ENCODE measurements at places on chromosomes 11 and 22.

GRCh38 chr22:30170129-30170528, 76.4 kb downstream of the LIF start:
- peak; percentile 44 for DNase-seq

- no peak for DNase-seq
Observed at GRCh38 chr11:65502555-65503367, 3.9 kb downstream of the MALAT1 start.

GRCh38 chr11:35955636-35956035, 11.8 kb downstream of the LDLRAD3 start:
- DNase-seq: no peak

DNA sequence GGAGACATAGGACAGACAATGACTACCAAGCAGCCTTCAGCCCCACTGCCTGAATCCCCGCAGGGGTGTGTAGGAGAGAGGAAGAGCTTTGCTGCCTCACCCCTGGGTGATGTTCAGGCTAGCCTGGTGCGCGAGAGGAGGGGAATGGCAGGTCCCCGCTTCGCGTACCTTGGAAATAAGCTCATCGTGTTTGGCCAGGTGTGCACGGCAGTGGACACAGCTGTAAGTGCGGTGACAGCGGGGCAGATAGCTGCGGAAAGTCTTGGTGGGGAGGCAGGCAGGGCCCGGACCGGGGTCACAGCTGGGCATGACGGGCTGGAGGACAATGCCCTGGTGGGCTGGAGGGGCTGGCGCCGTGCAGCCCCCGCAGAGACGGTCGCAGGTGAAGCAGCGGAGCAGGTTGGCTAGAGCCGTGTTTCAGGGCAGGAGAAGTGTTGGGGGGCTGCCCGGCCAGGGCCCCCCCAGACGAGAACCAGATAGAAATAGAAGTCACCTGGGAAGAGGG, 2.9 kb downstream of the YPEL4 start:
- DNase-seq: no peak

GRCh38 chr22:50236731-50237409, 8.0 kb downstream of the TUBGCP6 start:
- no peak for DNase-seq

DNA sequence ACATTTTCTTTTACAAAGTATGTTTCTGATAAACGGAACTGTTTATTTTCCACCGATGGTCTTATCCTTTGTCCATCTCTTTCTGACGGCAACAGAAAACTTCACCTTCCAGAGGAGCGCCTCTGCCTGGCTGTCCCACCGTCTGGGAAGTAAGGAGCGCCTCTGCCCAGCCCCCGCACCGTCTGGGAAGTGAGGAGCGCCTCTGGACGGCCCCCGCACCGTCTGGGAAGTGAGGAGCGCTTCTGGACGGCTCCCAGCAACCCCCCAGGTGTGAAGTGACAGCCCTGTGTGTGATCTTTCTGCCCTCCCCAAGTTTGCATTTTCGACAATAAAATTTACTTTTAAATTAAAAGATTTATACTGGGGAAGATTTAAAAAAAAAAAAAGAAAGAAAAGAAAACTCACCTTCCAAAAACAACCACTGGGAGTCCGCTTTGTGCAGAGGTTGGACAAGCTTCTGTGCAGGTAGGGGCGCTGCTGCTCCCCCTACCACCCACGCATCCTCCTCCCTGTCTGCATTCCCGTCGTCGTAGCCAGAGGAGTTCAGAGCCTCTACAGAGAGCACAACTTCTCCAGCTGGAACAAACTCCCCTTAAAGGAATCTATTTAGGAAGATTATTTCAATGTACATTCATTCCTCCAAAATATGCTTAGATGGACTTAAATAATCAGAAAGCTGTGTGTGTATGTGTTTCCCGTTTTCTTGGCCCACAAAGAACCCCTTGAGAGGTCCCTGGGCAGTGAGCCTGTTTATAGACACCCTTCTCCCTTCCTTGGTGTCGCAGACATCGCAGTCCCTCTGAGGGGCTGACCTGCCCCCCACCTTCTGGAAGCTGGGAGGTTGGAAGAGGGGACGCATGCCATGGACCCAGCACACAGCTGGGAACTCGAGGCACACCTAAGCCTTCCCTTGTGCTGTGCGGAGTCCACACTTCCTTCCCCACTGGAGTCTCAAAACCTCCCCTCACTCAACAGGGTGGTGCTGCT, 849 bp upstream of the APOBEC3B start:
- DNase-seq: peak; percentile 34

GRCh38 chr11:17735818-17736578, 1.4 kb downstream of the KCNC1 start:
- no peak for DNase-seq

DNA sequence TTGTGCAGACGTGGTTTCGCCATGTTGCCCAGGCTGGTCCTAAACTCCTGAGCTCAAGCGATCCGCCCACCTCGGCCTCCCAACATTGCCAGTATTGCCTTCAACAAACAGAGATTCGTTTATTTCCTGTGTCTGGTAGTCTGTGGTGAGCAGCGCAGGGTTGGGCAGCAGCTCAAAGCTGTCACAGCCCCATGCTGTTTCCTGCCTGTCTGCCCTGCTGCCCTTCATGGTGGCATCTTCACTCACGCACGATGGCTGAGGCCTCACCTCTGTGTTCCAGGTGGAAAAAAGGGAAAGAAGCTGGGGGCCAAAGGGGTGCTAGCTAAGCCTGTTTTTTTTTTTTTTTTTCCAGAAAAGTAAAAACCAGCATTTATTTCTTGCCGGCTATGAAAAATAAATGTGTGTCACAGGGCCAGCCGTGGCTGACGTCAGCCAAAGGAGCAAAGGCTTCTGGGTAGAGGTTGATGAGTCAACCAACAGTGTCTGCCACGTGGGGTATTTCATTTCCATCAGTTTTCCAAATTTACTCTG, 28.8 kb downstream of the TBC1D22A start:
- DNase-seq: peak; percentile 88

DNA sequence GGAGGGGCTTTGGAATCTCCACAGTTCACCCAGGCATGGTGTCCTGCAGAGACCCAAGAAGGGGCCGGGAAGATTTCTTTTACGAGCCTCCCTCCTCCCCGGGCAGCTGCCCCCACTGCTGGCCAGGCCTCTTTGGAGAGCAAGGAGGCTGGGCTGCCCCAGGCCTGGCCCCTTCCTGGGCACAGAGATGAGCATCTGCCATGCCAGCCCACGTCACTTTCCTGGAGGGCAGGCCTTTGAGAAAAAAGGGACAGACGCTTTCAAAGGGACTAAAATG, 60.5 kb upstream of the FGF3 start:
- no peak for DNase-seq

DNA sequence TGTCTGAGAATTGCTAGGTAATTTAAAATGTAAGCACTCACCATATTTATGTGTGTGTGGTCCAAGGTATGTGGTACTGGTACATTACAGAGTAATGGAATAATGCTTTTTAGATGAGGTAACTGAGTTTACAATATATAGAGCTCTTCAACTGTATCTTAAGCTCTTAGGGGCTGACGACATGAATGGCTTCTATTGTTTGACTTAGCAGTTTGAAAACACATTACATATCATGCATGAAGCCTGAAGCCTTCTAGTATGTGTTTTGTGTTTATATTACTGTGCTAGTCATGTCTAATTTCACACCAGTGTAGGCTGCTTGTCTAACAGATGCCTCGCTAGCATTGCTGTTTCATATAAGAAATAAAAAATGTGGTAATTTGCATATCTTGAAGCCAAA, 37.2 kb downstream of the GAS2 start:
- no peak for DNase-seq

- peak; percentile 83 for DNase-seq
Observed at GRCh38 chr11:1050581-1051355, 14.2 kb upstream of the MUC6 start.

- no peak for DNase-seq
Observed at GRCh38 chr11:5546457-5546856, 1.9 kb downstream of the OR52H1 start.

DNA sequence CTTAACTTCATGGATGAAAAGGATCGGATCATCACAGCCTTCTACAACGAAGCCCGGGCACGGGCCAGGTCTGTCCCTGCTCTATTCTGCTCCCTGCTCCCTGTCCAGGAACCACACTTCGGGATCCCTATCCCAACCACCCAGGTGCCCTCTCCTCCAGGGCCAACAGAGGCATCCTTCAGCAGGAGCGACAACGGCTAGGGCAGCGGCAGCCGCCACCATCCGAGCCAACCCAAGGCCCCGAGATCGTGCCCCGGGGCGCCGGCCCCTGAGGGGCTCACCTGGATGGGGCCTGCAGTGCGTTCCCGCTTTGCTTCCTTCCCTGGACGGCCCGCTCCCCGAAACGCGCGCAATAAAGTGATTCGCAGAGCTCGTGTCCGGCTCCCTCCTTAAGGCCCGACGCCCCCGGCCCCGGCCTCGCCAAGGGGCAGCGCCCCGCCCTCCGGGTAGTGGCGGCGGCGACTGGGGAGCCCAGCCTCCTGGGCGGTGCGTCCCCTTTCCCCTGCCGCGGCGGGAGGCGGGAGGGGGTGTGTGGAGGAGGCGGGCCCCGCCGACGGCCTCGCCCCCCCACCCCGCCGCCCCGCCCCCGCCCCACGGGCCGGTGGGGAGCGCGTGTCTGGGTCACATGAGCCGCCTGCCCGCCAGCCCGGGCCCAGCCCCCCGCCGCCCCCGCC, at the start of gene VEGFB:
TSS of gene VEGFB (plus strand) at position 672 of the 674 bp plus-strand sequence. CDS start 250 bp downstream, outside the sequence.
- peak; percentile 65 for DNase-seq

GRCh38 chr11:55942785-55943392, 6.7 kb upstream of the OR5I1 start:
- no peak for DNase-seq

GRCh38 chr11:104073950-104074705, 37.7 kb downstream of the DDI1 start:
- DNase-seq: no peak

GRCh38 chr11:118660681-118661424, 18.6 kb downstream of the TREH start:
- no peak for DNase-seq

DNA sequence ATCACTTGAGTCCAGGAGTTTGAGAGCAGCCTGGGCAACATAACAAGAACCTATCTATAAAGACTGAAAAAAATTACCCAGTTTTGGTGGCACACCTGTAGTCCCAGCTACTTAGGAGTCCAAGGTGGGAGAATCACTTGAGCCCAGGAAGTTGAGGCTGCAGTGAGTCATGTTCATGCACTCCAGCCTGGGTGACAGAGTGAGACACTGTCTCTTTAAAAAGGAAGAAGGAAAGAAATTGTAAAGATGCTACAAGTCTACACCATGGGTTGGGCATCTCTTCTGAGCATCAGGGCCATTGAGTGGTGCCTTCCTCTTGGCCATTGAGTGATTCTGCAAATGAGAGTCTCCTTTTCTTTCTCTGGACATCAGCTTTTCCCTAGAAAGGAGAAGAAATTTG, 15.7 kb upstream of the MTMR3 start:
- no peak for DNase-seq

DNA sequence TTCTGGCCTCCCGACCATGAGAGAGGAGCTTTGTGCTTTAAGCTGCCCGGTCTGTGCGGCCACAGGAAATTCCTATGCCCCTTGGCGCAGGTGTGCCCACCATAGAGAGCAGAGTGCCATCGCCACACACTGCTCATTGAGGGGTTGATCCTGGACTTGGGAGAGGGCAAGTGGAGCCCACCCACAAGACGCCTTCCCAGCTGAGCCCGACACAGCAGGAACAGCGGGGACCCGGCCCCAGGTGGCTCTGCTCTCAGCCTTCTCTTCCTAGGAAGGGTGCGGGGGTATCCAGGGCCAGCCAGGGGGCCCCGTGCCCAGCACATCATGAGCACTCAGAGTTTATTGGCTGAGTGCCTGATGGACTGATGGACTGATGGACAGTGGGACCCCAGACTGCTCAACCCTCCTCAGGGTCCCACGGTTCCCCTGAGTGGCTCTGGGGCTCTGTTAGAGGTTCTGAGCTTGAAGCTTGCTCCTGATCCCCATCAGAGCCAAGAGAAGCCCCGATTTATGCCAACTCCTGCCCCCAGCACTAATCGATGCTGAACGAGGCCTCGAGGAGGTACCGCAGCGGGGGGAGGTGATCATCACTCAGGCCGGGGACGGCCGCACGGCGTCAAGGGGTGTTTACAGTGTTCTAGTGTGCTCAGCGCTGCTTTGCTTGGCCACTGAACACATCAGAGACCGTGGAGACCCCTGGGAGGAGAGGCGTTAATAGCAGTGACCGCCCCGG, 13.5 kb upstream of the MRGPRD start:
- no peak for DNase-seq

- DNase-seq: peak; percentile 55
Observed at GRCh38 chr11:76209375-76209972, 3.2 kb upstream of the WNT11 start.

DNA sequence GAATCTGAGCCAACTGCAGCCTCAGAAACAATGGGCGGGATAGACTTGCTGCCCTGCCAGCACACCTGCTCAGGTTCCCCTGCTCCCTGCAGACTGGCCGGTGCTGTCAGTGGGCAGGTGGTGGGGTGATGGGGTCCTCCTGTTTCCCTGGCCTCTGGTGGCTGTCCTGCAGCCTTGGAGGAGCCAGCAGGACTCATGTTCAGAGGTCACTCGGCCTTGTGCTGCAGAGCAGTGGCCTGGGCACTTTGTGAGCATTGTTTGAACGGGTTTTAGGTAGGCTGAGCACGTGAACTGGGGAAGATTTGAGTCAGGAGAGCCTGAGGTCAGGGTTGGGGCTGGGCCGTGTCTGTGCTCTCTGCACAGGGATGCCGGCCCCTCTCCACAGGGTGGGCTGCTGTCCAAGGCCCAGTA, 17.6 kb downstream of the PPIL2 start:
- DNase-seq: no peak

GRCh38 chr11:67632175-67632981, 2.6 kb upstream of the NUDT8 start:
- no peak for DNase-seq

GRCh38 chr11:134665188-134665535, 253.1 kb upstream of the B3GAT1 start:
- DNase-seq: no peak

DNA sequence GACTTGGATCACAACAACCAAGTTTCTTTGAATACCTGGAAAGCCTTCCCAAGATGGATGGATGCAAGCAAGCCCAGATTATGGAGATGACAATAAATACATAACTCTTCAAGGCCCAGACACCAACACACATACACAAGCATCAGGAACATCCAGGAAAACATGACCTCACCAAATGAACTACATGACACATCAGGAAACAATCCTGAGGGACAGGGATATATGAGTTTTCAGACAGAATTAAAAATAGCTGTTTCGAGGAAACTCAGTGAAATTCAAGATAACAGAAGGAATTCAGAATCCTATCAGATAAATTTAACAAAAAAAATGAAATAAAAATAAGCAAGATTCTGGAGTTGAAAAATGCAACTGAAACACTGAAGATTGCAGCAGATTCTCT, 659.4 kb downstream of the METTL15 start:
- no peak for DNase-seq

GRCh38 chr11:44407211-44407996, 97.5 kb upstream of the ALX4 start:
- DNase-seq: no peak

- DNase-seq: peak; percentile 44
Observed at GRCh38 chr22:39746600-39747262, 146.8 kb downstream of the ENTHD1 start.

DNA sequence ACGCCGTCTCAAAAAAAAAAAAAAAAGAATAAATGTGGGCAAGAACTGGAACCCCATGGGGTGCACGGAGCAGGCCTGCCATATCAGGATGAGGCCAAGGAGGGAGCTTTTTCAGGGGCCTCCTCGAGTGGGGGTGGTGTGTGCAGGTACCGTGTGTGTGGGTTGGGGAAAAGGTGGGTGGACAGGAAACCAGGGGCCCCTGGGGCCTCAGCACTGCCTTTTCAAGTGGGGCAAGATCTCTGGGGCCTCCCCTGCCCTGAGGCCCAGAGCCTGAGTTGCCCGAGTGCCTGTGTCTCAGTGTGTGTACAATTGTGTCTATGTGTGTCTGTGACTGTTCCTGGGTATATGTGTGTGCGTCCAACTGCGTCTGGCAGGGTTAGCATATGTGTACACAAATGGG, 23.8 kb downstream of the TEF start:
- peak; percentile 74 for DNase-seq

GRCh38 chr11:34356913-34357700, 703 bp downstream of the ABTB2 start:
- DNase-seq: peak; percentile 59
